ENCODE measurements at places on chromosomes 16 and 17.

GRCh38 chr17:8916466-8916865 is 49.0 kb upstream of the PIK3R6 start:
- no peak for DNase-seq

- no peak for DNase-seq
Observed at GRCh38 chr16:85832570-85833218, 33.2 kb downstream of the COX4I1 start.

- no peak for DNase-seq
Observed at GRCh38 chr16:2472885-2473445, 1.9 kb downstream of the NTN3 start.

DNA sequence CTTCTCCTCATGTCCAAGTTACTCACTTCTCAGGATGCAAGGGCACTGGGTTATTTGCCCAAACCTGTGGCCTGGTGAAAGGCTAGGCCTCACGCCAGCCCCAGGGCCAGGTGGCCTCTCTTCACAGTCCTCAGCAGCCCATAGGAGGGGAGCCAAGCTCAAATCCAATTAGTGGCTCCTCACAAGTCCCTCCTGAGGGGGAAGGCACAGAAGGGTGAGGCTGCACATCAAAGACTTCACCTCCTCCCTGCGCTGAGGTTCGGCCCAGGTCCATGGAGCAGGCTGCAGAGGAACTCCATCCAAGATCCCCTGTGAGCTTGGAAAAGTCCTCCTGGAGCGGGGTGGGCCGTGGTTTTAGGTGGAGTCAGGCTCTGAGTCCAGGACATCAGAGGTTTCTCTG is 320.0 kb downstream of the FOXL1 start:
- no peak for DNase-seq

DNA sequence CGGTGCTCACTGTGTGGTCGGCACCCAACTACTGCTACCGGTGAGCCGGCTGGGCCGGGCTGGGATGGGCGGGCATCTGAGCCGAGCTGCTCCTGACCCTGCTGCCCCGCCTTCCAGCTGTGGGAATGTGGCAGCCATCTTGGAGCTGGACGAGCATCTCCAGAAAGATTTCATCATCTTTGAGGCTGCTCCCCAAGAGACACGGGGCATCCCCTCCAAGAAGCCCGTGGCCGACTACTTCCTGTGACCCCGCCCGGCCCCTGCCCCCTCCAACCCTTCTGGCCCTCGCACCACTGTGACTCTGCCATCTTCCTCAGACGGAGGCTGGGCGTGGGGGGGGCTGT is 6.9 kb downstream of the TBX6 start:
- DNase-seq = no peak

- no peak for DNase-seq
Observed at GRCh38 chr17:83170571-83171260, 91.3 kb downstream of the METRNL start.

- DNase-seq = no peak
Observed at GRCh38 chr16:31298958-31299357, 39.2 kb downstream of the ITGAM start.

DNA sequence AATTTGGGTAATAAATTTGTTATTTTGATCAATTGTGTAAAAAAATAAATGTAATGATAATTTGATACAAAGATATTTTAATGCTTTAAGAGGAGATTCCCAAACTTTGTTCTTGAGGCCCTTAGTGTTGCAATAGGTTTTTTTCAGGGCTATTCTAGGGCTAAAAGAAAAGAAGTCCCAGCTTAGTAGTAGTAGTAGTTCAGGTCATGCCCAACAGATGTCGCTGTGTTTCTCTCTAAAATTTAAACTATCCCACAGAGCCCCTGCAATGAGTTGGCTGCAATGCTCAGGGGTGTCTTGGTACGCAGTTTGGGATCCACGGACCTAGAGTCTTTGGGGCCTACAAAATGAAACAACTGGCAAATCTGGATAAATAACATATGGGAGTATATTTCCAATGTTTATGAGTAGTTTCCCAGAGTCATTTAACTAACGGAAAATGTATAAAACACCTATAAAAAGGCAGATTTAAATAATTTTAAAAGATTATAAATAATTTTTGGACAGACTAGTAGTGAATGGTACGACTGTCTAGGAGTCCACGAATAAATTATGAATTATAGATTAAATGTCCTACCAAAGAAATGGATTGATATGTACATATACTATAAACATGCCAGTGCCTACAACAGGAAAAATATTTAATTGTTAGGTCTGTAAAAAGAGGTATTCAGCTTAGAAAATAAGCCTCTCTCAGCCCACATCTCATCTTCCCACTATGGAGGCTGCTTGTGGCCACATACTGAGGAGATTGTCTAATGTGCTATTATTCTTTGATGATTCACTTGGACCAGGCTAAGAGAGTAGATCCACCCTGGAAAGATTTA is 228.5 kb upstream of the PMFBP1 start:
- DNase-seq = peak; percentile 2

DNA sequence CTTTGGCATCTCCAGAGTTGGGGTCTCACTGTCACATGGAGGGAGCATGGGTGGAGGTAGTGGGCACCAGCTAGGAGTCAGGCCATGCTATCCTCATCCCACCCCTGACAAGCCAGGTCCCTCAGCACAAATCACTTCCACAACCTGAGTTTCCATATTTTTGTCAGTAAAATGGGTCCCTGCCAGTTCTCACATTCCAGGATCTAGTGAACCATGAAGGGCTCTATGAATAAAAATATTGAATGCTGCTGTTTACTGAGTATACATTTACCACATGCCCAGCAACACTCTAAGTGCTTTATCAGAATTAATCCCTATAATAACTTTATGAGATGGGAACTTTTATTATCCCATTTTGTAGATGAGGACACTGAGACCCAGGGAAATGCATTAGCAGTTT is 16.8 kb downstream of the SEZ6 start:
- no peak for DNase-seq

- no peak for DNase-seq
Observed at GRCh38 chr17:42691021-42691545, 8.8 kb downstream of the CNTNAP1 start.

GRCh38 chr17:80812362-80813088 is 179.1 kb upstream of the CHMP6 start:
- no peak for DNase-seq

DNA sequence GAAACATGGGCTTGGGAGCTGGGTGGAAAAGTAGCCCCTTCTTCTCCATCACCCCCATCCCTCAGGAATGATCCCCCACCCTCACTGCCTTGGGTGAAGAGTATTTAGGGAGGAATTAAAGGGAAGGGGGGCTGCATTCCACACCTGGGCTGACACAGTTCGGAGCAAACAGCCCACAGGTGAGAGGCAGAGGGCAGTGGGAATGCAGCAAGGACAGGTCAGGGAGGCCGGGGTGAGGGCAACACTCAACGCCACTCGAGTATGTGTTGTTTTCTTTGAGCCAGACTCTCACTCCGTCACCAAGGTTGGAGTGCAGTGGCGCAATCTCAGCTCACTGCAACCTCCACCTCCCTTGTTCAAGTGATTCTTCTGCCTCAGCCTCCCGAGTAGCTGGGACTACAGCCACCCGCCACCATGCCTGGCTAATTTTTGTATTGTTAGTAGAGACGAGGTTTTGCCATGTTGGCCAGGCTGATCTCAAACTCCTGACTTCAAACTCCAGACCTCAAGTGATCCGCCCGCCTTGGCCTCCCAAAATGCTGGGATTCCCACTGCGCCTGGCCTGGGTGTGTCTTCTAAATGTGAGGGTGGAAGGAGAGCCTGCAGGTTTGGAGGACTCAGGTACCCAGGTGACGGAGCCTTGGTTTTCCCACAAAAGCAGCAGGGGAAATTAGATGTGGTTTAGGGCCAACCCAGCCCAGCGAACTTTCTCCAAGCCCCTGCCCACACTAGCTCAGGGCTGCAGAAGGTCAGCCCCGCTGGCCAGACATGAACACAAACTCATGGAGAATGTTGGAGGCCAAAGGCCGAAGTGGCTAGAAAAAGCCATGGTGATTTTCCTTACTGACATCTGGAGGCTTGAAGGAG is 21.2 kb upstream of the ITGA3 start:
- no peak for DNase-seq

DNA sequence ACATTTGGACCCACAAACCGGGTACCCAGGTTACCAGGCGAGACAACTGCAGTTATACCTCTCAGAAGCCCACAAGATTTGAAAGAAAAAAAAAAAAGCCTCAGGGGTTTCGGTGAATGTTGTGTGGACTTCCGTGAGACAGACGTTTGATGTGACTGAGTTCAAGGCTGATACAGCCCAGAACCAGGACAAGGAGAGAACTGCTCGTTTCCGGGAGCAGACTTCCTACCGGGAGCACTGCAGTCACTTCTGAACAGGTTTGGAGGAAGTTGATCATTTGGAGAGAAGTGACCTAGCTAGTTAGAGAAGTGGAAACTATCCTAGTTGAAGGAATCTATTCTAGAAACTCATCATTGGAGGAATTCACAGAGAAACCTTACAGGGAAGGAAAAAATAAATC is 847 bp downstream of the CKLF start:
- DNase-seq = no peak

GRCh38 chr17:61065263-61065773 is 334.3 kb upstream of the TBX2 start:
- no peak for DNase-seq
